ENCODE measurements at places on chromosomes 4 and X.

DNA sequence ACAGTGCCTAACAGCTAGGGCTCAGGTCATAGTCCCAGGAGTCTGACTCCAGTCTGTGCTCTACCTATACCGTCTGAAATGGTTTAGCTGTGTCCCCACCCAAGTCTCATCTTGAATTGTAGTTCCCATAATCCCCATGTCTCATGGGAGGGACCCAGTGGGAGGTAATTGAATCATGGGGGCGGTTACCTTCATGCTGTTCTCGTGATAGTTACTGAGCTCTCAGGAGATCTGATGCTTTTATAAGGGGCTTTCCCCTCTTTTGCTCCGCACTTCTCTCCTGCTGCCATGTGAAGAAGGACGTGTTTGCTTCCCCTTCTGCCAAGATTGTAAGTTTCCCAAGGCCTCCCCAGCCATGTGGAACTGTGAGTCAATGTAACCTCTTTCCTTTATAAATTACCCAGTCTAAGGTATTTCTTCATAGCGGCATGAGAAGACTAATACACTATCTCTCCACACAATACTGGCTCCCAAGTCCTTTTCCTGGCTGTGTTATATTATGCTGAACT, 110.8 kb downstream of the AFAP1 start:
- DNase-seq, result no peak

DNA sequence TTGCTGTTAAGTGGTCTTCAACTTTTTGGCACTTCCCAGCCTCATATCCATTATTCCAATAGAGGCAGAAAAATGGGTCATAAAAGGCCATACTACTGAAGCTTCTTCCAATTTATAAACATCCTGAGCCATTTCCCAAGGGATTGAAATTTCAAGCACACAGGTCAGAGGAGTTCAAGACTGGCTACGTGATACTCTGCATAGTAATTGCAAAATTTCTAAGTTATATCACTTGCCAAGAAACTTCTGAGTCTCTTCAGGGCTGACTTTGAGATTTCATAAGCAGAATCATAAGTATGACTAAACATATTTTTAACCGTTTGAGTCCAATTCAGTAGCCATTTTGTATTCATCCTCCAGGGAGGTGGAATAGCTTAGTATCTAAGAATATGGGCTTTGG, 75.6 kb upstream of the RXFP1 start:
- no peak for DNase-seq

- peak; percentile 89 for DNase-seq
These were observed at the start of gene OCIAD1 for GRCh38 chr4:48830706-48831531. TSS of gene OCIAD1 (plus strand) at chr4:48831088. CDS start at chr4:48832625, 1,537 bp downstream.

- DNase-seq, result no peak
These were observed 51.0 kb downstream of the ADGRL3 start for GRCh38 chr4:61251129-61251528.

- DNase-seq, result no peak
These were observed 2.2 kb upstream of the MID2 start for GRCh38 chrX:107823456-107823855.

DNA sequence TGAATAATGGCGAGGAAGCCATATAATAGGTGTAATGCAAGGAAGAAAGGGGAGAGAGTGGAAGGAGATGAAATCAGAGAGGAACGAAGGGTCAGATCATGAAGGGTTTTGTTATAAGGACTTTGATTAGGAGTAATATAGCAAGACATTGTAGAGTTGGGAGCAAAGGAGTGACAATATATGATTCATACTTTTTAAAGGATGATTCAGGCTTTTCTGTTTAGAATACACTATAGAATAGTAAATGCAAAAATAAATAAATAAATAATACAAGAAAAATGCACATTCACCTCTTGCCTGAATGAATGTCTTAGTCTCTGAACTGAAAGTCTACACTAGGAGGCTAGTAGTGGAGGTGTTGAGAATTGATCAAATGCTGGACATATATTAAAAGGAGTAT, 1524.4 kb upstream of the AGA start:
- DNase-seq, result no peak

DNA sequence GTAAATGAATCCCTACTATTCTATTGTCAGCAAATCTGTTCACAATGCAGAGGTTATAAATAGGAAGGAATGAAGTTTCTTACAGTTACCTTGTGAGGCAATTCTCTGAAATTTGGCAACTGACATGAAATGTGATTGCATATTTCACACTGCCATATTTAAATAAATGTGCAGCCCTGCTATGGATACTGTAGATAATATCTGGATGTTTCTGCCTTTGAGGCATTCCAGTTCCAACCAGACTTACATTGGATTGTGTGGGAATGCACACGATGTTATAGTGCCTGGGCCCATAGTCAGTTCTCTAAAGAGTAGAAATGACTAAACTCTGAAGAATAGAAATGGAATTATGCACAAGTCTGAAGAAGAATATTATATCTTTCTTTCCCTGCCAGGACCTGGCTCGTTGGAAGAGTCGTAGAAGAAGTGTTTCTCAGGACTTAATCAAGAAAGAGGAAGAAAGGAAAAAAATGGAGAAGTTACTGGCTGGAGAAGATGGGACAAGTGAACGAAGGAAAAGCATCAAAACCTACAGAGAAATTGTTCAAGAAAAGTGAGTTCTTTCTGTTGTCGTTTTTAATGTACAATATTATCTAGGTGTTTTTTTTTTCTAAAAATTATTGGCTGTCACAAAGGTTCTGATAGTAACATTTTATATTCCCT, 102.7 kb downstream of the PHOX2B start:
- DNase-seq, result no peak

- DNase-seq, result no peak
These were observed 207.8 kb upstream of the PCDH18 start for GRCh38 chr4:137740141-137740540.

DNA sequence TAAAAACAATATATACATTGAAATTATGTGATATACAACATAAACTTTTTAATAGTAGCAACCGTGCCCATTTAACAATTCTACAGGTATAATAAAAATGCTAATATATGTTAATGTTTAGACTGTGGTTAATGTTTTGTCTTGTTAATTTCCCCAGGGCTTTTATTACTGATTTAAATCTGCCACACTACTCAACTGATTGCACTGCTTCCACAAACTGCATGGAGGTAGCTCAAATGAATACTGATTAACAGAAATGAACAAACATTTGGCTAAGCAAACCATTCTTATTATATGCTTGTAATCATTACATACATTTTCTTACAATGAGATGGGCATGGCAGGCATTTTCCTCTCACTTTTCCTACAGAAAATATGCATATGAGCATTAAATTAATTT, 275.9 kb downstream of the GPC3 start:
- no peak for DNase-seq

- no peak for DNase-seq
These were observed 121.9 kb downstream of the GLRA3 start for GRCh38 chr4:174707051-174707676.

DNA sequence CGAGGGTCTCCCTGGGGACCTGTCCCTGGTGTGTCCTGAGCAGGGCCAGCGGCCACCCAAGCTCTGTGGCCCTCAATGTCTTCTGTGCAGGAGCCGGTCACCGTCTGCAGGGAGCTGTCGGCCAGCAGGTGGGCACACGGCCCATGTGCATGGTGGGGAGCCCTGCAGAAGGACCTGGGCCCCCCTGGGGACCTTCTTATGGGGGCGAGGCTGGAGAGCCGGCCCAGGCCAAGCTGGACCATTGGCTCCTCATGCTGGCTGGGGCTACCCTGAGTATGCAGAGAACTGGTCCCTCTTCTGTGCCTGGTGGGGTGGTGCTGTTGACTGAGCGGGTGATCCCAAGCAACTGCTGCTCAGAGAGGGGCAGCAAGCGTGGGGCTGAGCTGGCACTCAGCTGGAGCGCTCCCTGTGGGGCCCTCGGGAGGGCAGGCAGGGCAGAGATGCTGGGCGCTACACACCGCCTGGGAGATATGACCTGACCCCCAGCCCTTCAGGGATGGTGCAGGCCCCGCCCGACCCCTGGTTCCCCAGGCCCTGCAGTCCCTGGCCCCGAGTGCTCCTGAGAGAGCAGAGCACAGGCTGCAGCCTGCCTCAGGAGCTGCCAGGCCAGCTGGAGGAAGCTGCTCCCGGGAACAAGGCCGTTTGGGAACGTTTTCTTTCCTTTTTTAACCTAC, 14.8 kb downstream of the NAT8L start:
- DNase-seq, result no peak

- DNase-seq, result no peak
These were observed 25.0 kb upstream of the CWH43 start for GRCh38 chr4:48960988-48961635.

GRCh38 chr4:101973361-101973760, 182.8 kb downstream of the BANK1 start:
- DNase-seq, result no peak

GRCh38 chr4:89420507-89420906, 112.9 kb upstream of the GPRIN3 start:
- no peak for DNase-seq

GRCh38 chr4:131411393-131411792, 1737.7 kb upstream of the PCDH10 start:
- no peak for DNase-seq

DNA sequence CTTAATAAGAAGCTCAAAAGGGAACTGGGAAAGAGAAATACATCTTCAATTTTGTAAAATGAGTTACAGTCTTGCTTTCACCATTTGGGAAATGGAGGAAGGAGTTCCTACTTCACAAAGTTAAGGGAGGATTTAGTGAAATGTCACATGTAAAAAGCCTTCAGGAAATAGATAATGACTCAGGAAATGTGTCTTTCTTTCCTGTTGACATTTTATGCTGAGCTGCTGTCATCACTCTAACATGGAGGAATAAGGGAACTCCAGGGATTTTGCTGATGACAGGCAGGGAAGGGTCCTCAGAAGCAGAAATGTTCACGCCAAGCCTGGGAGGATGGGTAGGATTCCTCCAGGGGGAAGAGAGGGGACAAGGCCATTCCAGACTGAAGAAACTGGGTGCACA, 251.1 kb downstream of the USP46 start:
- no peak for DNase-seq

GRCh38 chrX:18664947-18665346, 7.0 kb downstream of the RS1 start:
- DNase-seq, result no peak

DNA sequence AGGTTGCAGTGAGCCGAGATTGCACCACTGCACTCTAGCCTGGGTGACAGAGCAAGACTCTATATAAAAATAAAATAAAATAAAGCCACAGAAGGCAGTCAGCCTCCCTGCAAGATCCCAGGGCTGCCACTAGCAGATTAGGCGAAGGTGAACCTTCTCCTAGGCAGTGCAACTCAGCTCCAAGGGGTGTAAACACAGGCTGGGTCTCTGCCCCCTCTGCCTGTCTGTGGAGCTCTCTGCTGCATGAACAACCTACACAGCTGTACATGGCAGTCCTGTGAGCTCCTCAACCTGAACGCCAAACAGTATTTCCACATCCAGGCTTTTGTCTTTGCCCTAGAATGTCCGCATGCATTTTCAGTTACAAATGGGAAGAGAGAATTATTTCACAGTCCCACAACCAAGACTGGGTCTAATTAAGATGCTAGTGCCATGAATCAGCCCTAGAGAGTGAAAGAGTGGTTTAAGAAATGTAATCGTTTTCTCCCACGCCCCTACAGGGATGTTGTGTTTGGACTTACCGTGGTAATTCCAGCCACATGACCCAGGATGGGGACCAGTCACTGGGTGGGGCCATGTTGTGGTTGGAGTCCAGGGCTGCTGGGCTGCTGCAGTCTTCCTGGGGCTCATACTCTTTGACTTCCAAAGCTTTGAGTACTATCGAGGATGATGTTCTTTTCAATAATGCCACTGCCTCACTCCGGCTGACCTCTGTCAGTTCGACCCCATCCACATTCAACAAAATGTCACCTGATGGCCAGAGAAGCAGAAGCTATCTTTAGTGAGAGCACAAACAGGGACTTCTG, 99.0 kb downstream of the FIP1L1 start:
- no peak for DNase-seq

GRCh38 chr4:172989984-172990820, 178.4 kb upstream of the GALNT7 start:
- no peak for DNase-seq

DNA sequence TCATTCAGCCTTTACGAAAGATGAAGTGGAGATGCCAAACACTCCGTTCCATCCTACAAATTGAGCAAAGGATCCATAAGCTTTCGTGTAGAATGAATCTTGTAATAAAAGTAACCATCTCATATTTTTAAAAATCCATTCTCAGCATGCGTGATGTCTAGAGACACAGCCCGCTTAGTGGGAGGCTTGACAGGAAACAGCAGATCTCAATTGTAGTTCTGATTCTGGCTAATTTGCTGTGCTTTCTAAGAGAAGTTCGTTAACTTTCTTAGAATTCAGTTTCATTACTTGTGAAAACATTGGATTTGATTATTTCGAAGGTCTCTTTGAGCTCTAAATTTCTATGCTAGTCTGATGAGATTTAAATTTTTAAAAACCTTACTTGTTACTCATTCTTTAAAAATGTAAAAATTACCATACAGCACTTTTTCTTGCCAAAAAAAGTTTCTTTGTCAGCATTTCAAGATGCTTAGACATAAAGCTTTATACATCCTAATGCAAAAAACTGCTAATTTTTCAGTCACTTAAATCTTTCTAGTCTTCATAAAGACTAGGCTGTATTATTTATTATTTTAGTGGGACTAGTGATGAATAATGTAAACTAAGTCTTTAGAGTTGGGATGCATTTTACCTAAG, 66.9 kb upstream of the NEIL3 start:
- DNase-seq, result no peak

DNA sequence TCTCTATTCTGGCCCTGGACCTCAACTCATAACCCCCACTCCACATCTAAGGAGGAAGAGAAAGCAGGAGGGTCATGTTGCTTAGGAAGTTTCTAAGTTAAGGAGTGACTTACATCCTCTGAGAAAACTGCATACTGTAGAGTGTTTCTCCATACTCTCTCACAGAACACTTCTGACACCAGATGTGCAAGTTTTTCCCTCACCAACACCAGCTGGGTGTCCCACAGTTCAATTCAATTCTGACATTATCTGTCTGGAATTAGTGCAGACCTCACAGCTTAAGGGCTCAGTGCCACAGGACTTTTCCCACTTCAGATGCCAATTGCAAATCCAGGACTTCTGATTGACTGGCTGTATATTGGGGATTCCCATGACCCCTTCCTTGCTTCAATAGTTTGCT, 89.0 kb upstream of the SFRP2 start:
- DNase-seq, result no peak

GRCh38 chrX:12891915-12892506, 14.4 kb upstream of the TLR8 start:
- DNase-seq, result no peak

DNA sequence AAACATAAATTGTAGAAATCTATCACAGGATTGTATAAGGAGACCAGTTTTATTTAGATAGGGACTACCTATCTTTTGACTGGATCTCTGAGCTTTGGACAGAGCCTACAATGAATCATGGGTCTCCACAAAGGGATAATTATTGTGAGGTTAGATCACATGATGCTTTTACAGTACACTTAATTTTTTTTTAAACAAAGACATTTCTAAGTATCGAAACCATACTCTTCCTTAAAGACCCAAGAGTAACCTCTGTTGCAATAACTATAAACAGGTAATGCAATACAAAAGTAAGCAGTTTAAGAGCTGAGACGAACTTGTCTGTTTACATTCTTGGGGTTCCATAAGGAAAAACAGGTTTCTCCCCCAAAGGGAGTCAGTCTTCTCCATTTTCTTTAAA, 64.3 kb upstream of the GABRE start:
- no peak for DNase-seq

- no peak for DNase-seq
These were observed 94.1 kb upstream of the BANK1 start for GRCh38 chr4:101696276-101697010.
